ENCODE measurements at places on chromosomes 5 and 9.
A peak's percentile ranks its signal among the peaks of the same experiment; 100 is the strongest.

DNA sequence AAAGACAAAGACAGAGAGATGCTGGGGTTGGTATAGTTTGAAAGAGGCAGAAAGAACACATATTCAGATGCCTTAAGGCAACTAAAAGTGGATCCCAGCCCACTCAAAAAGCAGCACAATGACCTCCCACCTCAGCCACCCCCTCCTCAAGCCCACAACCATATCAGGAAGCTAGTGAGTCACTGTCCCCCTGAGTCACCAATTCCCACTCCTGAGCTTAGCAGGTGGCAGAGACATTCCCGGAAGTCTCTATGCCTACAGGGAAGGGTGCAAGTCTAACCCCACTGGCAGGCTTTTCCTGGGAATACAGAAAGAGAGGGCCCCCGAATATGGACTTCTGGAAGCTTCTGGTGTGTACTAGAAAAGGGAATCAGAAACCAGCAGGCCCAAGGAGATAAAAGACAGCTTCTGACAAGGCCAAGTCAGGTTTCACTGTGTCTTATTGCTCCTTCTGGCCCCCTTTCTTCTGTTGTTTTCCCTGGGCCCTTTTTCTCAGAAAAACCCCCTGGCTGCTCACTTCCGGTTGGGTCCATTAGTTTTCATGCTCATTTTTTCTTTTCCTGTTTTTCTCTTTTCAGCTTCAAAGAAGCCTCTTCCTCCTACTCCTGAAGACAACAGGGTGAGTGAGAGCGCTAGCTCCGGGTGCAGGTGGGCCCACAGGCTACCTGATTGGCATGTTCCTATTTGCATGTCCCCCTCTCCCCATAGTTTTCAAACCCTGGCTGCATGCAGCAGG, 36.8 kb downstream of the ITK start:
- DNase-seq = no peak

DNA sequence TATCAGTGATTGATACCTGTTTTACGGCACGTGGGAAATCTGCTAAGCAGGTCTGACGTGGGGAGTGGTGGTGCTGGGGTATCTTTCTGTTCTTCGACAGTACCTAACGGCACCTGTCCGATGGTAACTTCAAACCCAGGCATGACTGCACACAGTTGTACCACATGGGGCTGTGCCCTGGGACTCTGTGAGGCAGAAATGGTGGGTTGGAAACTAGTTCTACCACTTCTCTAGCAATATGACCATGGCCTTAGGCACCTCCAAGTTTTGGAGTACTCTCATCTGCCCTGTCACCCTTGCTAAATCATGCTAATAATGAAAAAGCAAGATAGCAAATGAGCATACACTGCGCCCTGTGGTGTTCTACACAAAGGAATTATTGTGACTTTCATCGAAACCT, 30.9 kb downstream of the EPB41L4B start:
- DNase-seq = no peak

- DNase-seq = no peak
These were observed 9.3 kb upstream of the EDIL3 start for GRCh38 chr5:84393969-84394368.

- peak; percentile 22 for DNase-seq
These were observed 147.0 kb upstream of the RASA1 start for GRCh38 chr5:87120518-87121303.

DNA sequence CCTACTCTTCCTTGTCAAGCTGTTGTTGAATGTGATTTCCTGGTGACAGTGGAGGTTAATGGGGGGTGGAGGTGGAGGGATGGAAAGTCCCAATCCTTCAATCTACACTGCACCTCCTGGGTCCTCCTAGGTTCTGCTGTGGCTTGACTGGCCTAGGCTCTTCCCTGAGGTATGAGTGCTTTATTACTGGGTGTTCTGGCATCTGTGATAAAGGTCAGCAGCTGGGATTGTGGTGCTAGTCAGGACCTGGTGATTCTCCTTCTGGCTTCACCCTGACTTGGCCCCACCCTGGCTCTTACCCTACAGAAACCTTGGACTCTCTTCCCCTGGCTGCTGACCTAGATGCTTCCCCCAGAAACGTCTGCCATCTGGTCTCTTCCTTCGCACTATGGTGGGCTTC, 194.3 kb downstream of the ARHGEF28 start:
- no peak for DNase-seq

DNA sequence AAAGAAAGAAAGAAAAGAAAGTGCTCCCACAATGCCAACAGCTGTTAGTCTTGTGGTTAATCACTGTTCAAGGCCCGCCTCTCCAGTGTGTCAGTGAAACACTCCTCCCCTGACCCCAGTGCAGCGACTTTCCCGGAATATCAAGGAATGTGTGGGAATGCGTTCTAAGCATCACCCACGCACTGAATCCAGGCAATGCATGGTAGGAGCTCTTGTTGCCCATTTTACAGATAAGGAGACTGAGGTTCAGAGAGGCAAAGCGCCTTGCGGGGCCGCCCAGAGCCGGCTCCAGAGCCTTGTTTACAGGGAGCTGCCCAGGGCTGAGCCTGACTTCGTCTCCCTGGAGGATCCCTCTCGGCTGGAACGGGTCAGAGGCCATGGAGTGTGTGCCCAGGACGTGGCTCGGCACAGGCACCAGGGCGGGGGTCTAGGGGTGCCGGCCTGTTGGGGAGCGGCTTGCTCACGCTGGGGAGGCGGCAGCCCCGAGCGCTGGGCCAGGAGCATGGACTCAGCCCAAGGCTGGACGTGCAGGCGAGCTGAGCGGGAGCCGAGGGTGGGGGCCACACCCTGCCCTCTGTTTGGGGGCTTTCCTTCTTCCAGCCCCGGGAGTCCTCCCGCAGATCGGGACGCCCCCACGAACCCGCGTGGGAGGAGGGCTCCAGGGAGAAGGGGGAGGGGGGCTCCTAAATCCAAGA, 823 bp downstream of the ST6GALNAC6 start:
- no peak for DNase-seq

- DNase-seq = no peak
These were observed 104.0 kb downstream of the MAMDC2 start for GRCh38 chr9:70147651-70148050.

DNA sequence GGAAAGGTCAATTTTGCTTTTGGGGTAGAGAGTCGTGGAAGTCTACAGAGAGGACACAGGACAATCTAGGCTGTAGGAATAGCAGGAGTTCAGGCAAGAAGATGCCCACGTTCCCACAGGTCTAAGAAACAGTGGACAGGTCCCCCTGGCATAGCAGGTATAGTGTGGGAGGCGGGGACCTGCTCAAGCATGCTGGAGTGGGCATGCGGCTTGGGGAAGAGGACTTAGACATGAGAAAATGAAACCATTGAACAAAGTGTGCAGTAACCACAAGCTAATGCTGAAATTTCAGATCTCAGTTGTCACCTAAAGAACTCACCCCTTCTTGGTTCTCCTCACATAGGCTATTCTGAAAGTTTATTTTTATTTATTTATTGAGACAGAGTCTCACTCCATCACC, 142.8 kb upstream of the EFNA5 start:
- no peak for DNase-seq

DNA sequence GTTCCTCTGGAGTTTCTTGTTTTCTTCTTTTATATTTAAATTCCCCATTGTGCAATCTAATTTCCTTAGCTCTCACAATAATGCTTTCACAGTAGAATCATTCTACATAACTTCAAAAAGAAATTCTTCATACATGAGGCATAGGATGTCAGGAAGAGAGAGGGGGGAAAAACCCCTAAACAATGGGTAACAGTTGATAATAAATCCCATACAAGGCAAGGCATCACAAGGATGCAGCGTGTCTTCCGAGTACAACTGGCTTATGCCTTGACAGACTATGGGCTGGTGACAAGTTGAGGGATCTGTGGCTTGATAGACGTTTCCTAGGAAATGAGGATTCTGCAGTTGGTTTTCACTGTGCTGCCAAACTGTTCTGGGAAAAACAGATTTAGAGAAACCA, 247.4 kb downstream of the ARL15 start:
- no peak for DNase-seq

DNA sequence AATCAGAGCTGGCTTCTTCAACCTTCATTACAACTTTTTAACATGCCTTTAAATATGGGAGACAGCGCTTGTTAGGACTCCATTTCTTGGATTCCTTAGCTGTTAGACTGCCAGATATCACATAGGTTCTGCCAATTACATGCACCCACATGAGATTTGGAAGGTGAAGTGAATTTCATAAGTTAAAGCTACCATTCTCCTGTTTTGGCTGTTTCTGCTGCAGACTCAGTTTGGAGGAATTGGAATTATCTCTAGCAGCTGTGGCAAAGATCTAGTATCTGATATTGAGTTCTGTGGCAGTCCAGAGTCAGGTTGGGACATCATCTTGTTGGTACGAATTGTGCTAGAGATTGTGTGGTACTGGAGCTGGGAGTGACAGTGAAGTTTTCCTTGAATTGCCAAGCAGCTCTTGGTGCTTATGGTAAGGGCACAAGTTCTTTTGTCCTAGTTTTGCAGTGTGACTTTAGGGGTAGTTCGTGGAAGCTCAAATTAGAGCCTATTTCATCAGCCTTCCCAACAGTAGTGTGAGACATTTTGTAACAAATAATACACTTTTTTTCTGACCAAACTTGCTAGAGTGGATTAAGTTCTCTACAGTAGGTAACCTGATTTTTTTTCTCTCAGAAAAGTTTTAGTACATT, 9.1 kb upstream of the PJA2 start:
- DNase-seq = no peak

GRCh38 chr5:68456756-68457217, 241.2 kb downstream of the PIK3R1 start:
- DNase-seq = peak; percentile 67

GRCh38 chr5:126746290-126746689, 30.6 kb upstream of the LMNB1 start:
- no peak for DNase-seq

- DNase-seq = peak; percentile 88
These were observed 40.0 kb downstream of the TMEM252 start for GRCh38 chr9:68500457-68501381.

- DNase-seq = no peak
These were observed 48.2 kb downstream of the P4HA2 start for GRCh38 chr5:132179405-132179804.

- peak; percentile 95 for DNase-seq
These were observed at the start of gene MOCS2 for GRCh38 chr5:53109443-53110127. TSS of gene MOCS2 (minus strand) at chr5:53109757. CDS start at chr5:53107174, 2,583 bp downstream.

- no peak for DNase-seq
These were observed 68.9 kb upstream of the EQTN start for GRCh38 chr9:27365707-27366376.

DNA sequence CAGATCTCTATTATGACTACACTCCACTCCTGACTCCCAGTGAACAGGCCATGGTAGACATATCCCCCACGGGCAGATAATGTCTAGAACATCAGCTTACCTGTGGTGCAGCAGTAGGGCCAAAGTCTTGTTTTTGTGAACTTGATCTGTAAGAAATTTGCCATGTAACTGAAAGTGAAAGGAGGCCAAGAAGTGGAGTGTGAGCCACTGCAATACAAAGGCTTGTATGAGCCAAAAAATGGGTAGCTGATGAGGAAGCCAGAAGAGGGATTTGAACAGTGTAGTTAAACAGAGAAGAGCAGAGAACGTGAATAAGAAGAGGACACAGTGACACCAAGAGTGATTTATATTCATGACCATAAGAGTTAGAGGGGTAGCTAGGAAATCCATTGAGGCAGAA, 361.7 kb downstream of the DMRT2 start:
- no peak for DNase-seq

GRCh38 chr9:84277646-84278045, 62.9 kb downstream of the SLC28A3 start:
- DNase-seq = no peak

GRCh38 chr5:60178101-60178500, 284.6 kb upstream of the PDE4D start:
- DNase-seq = no peak

DNA sequence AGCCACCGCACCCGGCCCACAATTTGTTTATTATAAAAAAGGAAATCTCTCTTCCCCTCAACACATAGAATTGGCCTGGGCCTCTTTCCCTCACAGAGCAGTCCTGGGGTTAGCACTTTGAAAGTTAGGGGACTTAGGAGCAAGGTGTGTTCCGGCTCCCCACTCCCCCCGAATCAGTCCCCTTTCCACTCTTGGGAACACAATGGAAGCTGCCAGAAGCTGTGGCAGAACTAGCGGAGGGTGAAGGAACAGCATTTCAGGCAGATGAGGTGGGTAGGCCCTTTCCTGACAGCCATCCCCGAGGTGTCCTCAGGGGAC, 16.4 kb upstream of the C5orf47 start:
- no peak for DNase-seq

DNA sequence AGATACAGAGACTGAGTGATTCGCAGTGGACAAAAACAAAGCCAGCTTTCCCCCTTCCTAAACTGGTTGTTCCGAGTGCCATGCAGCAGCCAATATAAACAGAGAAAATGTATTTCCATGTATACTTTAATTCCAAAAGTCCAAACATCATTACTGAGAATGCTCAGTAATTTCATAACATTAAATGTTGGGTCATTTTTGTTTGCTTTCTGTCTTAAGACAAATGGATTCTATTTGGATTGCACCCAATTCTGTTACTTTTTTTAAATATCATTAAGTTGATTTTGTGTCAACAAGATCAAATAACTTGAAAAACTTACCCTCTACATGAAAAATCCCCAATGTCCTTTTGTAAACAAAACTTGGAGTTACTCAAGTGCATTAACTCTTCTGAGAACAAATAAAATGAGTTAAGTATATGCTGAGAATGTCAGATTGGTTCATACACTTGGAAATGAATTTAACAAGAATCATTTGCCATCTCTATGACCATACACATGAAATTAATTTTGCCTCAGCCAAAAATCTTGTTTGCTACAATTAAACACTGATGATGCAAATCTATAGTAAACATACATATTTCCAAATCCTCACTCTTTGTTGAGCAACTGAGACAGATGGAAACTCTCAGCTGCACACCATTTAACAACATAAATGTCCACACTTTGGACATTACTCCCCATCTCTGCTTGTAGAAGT, 19.4 kb downstream of the LURAP1L start:
- DNase-seq = no peak

DNA sequence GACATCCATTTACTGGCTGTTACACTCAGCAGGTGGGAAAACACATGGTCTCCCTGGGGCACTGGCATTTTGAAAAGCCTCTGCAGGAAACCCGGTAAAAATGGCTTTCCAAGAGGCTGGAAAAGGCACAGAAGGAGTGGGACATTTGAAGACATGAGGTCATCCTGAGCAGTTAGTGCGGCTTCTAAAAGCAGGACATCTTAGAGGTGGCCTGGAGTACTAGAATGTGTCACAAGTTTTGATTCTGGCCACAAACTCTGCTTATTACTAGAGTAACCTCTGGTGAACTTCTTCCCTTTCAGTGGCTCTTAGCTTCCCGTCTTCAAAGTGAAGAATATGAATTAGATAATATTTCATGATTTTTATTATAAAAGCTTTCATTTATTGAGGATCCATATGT, 423.0 kb upstream of the BRINP1 start:
- DNase-seq = no peak

- DNase-seq = no peak
These were observed 131.9 kb downstream of the KCNIP1 start for GRCh38 chr5:170635706-170636105.

DNA sequence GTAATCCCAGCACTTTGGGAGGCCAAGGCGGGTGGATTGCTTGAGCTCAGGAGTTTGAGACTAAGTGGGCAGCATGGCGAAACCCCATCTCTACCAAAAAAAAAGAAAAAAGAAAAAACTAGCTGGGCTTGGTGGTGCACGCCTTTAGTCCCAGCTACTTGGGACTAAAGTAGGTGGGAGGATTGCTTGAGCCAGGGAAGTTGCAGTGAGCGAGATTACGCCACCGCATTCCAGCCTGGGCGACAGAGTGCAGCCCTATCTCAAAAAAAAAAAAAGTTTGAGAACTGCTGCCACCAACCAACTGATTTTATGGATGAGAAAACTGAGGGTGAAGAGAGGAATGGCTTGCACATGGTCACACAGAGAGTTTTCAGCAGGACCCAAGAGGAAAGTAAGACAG, 175.1 kb downstream of the DOCK8 start:
- DNase-seq = no peak

All from T47D (cell line).